ENCODE measurements at places on chromosomes 12 and 14. TPM values are rescaled to one million over a fixed set of nuclear protein-coding genes. Genes with fewer than 3 reads are reported as not detected.

Gene TMEM132C
- not detected for total RNA-seq

GRCh38 chr14:37114002-37114401, 58.4 kb downstream of the SLC25A21 start:
- DNase-seq: no peak

GRCh38 chr12:45986641-45987339, 3.6 kb downstream of the SCAF11 start:
- DNase-seq: no peak

Gene ADCY6
- 0.60 TPM for total RNA-seq

Gene SLC4A8
- total RNA-seq: 5.8 TPM
